ENCODE measurements at places on chromosomes 12 and 14. TPM values are rescaled to one million over a fixed set of nuclear protein-coding genes. Genes with fewer than 3 reads are reported as not detected.

DNA sequence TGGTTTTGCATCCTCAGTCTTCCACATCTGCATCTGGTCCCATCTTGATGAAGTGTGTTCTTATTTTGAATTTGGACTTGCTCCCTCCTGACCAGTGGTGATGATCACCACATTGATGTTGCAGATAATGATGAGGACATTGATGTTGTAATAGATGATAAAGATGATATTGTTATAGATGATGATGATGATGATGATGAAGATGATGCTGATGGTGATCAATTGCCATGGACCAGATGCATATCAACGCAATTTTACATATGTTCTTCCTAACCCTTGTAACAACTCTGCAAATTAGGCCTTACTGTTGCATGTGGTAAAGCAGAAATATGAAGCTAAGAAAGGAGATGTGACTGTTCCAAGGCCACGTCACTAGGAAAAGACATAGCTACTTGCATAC lies 380.3 kb upstream of the TBX3 start:
- no peaks in the 10 kb centered on the region for H3K36me3 ChIP-seq
- H3K4me1 ChIP-seq = no peaks in the 10 kb centered on the region
- no peak overlapping the region for H3K4me3 ChIP-seq
- DNase-seq = no peak
- H3K27ac ChIP-seq = no peak overlapping the region
- H3K27me3 ChIP-seq = no peaks in the 10 kb centered on the region

- no peaks in the 10 kb centered on the region for H3K4me1 ChIP-seq
- H3K36me3 ChIP-seq = no peaks in the 10 kb centered on the region
- DNase-seq = no peak
- H3K27me3 ChIP-seq = no peaks in the 10 kb centered on the region
These were observed 116.6 kb downstream of the ETV6 start for GRCh38 chr12:11765817-11766794.

The OR6C2 gene
- not detected for total RNA-seq

The TESPA1 gene
- 35.1 TPM for total RNA-seq

The SLC6A13 gene
- total RNA-seq = not detected

The KRT4 gene
- total RNA-seq = not detected

Measured in Karpas-422 (cell line).